ENCODE measurements at places on chromosomes 6 and 20.
A peak's percentile ranks its signal among the peaks of the same experiment; 100 is the strongest.

DNA sequence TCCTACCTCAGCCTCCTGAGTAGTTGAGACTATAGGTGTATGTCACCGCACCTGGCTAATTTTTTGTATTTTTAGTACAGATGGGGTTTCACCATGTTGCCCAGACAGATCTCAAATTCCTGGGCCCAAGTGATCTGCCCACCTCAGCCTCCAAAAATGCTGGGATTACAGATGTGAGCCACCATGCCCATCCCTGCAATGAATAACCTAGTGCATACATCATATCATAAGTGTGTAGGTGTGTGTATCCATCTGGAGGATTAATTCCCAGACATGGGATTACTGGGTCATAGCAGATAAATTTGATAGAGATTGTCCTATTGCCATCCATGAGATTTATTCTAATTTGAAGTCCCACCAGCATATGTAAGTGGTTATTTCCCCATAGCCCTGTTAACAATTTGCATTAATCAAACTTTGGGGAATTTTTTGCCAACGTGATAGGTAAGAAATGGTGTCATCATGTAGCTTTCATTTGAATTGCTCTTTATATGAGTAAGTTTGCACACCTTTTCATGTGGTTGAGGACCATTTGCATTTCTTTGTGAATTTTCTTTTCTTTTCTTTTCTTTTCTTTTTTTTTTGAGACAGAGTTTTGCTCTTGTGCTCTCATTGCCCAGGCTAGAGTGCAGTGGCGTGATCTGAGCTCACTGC lies 29.9 kb upstream of the BACH2 start:
- DNase-seq: no peak

- no peak for DNase-seq
Observed at GRCh38 chr6:160015778-160016684, 47.1 kb downstream of the IGF2R start.

- peak; percentile 86 for DNase-seq
Observed at GRCh38 chr20:14418376-14418775, 81.0 kb upstream of the FLRT3 start.

GRCh38 chr6:64409948-64410347 lies 774.3 kb downstream of the PHF3 start:
- DNase-seq: no peak

- no peak for DNase-seq
Observed at GRCh38 chr6:53744321-53744720, 50.5 kb upstream of the LRRC1 start.

DNA sequence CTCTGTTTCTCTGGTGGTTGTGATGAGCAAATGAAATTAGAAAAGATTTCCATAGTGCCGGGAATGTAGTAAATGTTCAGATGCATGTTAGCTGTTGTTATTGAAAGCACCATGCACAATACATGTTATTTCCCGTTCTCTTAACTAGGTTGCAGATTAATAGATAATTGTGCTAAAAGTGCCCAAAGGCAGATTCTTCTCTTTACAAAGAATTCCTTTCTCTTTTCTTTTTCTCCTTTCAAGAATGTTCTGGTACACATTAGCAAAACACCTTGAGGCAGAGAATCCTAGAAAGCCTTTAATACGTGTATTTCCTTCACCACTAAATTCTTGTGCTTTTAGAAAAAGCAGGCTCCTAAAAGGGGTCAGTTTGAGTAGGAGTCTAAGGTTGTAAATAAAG lies 121.1 kb upstream of the ASF1A start:
- no peak for DNase-seq

DNA sequence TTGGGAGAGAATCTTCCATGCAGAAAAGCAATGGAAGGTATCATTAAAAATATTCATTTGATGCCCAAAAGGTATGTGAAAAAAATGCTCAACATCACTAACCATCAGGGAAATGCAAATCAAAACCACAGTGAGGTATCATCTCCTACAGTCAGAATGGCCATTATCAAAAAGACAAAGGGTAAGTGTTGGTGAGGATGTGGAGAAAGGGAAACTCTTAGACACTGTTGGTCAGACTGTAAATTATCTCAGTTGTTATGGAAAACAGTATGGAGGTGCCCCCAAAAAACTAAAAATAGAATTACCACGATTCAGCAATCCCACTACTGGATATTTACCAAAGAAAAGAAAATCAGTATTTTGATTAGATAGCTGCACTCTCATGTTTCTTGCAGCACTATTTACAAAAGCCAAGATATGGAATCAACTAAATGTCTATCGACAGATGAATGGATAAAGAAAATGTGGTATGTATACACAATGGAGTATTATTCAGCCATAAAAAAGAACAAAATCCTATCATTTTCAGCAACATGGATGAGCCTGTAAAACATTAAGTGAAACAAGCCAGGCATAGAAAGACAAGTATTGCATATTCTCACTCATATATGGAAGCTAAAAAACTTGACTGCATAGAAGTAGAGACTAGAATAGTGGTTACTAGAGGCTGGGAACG lies 84.0 kb downstream of the DTNBP1 start:
- DNase-seq: no peak

DNA sequence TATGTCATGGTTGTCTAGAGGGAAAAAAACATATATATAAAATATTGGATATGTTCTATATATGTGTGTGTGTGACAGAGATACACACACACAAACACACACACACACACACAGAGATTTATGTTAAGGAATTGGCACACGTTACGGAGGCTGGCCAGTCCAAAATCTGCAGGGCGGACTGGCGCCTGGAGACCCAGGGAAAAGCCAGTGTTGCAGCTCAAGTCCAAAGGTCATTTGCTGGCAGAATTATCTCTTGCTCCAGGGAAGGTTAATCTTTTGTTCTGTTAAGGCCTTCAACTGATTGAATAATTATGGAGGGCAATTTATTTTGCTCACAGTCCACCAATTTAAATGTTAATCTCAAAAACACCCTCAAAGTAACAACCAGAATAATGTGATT lies 37.5 kb upstream of the PDE7B start:
- DNase-seq: no peak

- DNase-seq: peak; percentile 57
Observed at GRCh38 chr20:63738687-63739129, 868 bp upstream of the SLC2A4RG start.

GRCh38 chr20:3919352-3919751 lies 30.2 kb downstream of the PANK2 start:
- no peak for DNase-seq

- no peak for DNase-seq
Observed at GRCh38 chr6:86619428-86619827, 317.9 kb upstream of the HTR1E start.

GRCh38 chr20:3654326-3655130 lies 8.7 kb downstream of the GFRA4 start:
- no peak for DNase-seq

- DNase-seq: no peak
Observed at GRCh38 chr6:43284991-43285781, 12.9 kb upstream of the SLC22A7 start.

GRCh38 chr6:55448451-55448850 lies 121.2 kb downstream of the GFRAL start:
- DNase-seq: no peak

DNA sequence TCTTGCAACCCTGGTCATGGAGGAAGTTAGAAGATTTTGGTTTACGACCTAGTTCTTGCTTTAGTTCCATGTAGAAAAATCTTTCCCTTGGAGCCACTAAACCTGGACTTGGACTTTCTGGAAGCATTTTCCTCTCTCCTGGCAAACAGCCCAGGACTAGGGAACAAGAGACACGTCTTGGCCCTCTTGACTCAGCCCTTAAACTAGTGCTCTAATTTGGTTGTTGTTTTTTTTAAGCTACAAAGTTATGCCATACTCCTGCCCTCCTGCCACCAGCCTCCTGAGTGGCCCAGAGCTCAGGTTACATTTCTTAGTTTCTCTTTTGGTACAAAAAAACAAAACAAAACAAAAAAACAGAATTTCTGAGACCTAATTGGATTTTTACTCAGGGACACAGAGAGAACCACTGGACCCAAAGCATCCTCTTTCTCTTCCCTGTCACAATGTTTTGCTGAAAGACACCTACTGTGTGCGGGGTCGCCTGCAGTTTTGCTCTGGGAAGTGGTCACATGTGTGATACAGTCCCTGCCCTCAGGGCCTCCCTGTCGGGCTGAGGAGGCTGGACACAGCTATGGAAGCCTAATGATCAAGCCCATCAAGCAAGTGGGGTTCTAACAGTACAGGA lies 32.3 kb upstream of the SCUBE3 start:
- DNase-seq: peak; percentile 49

- no peak for DNase-seq
Observed at GRCh38 chr20:49179368-49180277, 8.5 kb downstream of the STAU1 start.

DNA sequence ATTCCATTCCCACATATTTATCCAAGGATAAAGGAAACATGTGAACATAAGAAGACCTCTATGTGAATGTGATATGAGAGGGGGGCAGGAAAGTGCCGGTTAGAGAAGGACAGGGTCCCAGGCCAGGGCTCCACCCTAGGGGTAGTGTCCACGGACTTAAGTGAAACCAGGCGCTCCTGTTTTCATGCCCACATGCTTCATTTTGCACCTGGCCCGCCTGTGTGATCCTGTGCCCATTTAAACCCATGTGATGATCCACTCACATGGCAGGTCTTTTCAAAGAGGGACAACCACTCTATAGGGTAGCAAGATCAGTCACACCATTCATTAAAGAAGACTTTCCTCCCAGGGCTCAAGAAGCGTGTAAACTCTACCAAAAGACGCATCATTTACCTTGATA lies 865.3 kb upstream of the GJE1 start:
- DNase-seq: no peak

GRCh38 chr6:41780551-41781365 lies at the start of gene PRICKLE4:
Gene PRICKLE4 (plus strand): TSS chr6:41780782. CDS start chr6:41783474, 2,692 bp downstream.
- DNase-seq: no peak

- no peak for DNase-seq
Observed at GRCh38 chr20:14622796-14623195, 285.4 kb upstream of the FLRT3 start.

GRCh38 chr6:150539568-150539967 lies 60.1 kb upstream of the PLEKHG1 start:
- no peak for DNase-seq

DNA sequence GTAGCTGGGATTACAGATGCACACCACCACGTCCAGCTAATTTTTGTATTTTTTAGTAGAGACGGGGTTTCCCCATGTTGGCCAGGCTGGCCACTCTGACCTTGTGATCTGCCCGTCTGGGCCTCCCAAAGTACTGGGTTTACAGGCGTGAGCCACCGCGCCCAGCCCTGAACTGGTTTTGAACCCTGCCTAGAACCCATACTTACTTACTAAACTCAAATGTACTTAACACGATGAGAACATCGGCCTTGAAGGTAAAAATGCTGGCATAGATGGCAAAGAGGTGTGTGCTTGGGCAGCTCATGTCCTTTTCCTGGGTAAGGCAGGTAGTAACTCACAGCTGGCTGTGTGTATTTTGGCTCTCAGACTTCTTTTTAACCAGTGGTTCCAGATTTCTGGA lies 3.2 kb upstream of the ARMC12 start:
- no peak for DNase-seq

DNA sequence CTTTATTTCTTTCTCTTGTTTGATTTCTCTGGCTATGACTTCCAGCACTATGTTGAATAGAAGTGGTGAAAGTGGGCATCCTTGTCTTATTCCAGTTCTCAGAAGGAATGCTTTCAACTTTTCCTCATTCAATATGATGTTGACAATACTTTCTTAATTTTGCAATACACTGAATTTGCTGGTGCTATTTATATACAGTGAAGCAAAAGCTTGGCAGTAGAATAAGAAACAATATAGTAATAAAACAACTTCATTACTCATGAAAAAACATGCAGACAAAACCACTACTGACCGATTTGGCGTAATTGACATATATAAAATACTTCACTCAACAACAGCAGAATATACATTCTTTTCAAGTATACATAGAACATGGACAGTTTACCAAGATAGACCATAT lies 96.4 kb downstream of the CFAP61 start:
- DNase-seq: no peak

DNA sequence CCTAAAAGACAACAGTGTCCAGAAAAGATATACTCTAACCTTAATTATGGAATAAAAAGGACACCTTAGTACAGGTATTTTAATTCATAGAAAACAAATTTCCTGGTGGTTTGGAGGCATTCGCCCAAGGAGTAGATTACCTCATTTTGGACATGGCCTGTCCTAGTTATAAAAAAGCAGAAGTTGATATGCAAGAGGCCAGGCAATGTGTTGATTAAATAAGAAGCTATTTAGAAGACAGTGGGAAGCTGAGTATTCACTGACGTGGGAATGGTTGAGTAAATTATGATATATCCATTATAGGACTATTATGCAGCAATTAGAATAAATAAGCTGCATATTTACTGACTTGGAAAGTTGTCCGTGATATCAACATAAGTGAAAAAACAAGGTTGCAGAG lies 314.9 kb downstream of the ALDH8A1 start:
- no peak for DNase-seq

- peak; percentile 25 for DNase-seq
Observed at GRCh38 chr20:61841966-61842365, 223.7 kb downstream of the TAF4 start.

DNA sequence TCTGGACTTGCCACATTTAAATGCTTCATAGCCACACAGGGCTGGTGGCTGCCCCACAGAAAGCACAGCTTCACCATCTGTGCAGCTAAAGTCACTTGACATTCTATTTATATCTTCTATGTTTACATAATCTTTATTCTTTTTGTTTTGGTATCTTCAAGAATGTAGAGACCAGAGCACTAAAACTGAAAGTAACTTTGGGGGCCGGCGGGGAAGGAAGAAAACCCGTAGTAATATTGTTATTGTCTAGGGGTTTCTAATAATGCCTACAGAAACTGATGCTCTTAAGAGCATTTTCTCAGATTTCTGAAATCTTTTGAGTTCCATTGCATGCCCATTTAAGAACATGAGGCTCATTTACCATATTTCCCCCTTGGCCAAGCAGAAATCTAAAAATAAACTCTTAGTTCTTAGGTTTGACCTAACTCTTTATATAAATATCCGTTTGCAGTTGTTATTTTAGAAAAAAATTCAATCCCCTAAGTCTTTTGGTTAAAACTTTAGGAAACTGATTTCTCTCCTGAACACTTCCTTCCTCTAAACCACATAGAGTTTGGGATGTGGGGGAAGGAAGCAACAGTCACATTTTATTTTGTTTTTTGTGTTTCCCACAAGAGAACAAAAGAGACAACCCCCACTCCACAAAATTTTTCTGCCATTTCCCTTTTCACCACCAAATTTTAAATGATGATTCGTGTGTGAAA lies 207.6 kb downstream of the OGFRL1 start:
- DNase-seq: no peak

DNA sequence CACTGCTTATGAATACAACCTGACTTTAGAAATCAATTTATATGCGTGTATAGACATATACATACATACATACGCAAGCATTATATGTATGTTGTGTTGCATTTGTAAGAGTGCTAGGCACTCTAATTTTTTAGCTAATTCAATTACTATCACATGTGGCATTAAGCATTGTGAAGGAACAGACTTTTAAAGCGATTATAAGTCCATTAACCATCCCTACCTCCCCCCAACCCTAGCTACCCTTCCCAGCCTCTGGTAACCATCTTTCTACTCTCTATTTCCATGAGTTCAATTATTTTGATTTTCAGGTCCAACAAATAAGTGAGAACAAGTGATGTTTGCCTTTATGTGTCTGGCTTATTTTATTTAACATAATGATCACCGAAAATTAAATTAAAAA lies 453.8 kb downstream of the DOK5 start:
- DNase-seq: no peak

- DNase-seq: no peak
Observed at GRCh38 chr6:26366504-26366903, 1.5 kb downstream of the BTN3A2 start.
